ENCODE measurements at places on chromosomes 12 and 14. TPM values are rescaled to one million over a fixed set of nuclear protein-coding genes. Genes with fewer than 3 reads are reported as not detected.

DAD1 gene
- total RNA-seq, result 236 TPM

- H3K27ac ChIP-seq, result no peak overlapping the region
- H3K36me3 ChIP-seq, result no peaks in the 10 kb centered on the region
- no peaks in the 10 kb centered on the region for H3K4me1 ChIP-seq
Observed at GRCh38 chr14:85811340-85811739, 281.4 kb downstream of the FLRT2 start.

DNA sequence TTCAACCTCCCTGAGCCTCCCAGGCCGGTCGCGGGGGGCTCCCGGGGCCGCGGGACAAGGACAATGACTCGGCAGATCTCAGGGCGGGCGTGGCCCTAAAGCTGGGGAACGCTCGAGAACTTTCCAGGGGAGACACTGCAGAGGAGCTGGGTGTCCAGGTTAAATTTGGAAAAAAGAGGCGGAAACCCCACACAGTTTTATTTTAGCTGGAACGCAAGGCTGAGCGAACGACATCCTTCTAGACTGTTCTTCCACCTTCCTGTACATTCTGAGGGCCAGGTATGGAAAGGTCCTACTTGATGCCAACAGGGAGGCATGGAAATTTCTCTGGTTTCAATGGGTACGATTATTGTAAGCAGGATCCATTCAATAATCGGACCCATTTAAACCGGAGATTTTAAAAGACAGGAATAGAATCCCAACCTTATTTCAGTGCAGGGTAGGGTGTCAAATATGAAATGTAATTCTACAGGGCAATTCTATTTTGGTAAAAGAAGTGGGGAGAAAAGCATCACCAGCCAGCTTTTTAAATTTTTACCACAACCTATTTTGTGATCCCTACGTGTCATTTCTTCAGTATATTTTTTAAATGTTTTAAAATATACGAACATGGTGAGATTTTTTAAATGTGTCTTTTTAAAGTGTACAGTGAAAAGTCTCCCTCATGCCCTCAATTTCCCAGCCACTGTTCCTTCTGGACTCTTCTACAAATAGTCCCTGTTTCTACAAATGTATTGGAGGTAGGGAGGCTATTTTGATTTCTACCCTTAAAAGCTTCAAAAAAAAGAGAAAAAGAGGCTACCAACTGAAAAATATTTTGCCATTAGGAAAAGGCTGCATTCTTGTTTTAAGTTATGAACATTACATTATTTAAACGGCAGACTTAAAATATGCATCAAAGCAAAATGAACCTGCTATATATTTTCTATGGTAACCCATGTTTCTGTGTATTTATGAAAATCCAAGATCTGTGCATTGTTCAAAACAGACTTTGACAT is 1.1 kb upstream of the UBC start:
- DNase-seq, result no peak
- H3K36me3 ChIP-seq, result peaks cover 21% of the 10 kb centered on the region
- H3K4me3 ChIP-seq, result peak overlapping the region; percentile 91
- peak overlapping the region; percentile 97 for H3K27ac ChIP-seq
- H3K4me1 ChIP-seq, result peaks cover 64% of the 10 kb centered on the region

GRCh38 chr14:38960946-38961531 is 142.0 kb downstream of the SEC23A start:
- no peak overlapping the region for H3K27ac ChIP-seq
- no peaks in the 10 kb centered on the region for H3K36me3 ChIP-seq
- no peaks in the 10 kb centered on the region for H3K27me3 ChIP-seq
- H3K4me3 ChIP-seq, result no peak overlapping the region
- H3K4me1 ChIP-seq, result no peaks in the 10 kb centered on the region
- DNase-seq, result no peak
